ENCODE measurements at places on chromosomes 1 and 21. TPM values are rescaled to one million over a fixed set of nuclear protein-coding genes. Genes with fewer than 3 reads are reported as not detected.

Gene PPCS
- total RNA-seq = 28.0 TPM

Gene GJA5
- total RNA-seq = 1.5 TPM

Gene DMBX1
- not detected for total RNA-seq

Gene SLC16A4
- 109 TPM for total RNA-seq

Gene OPTC
- total RNA-seq = not detected

Gene RHOU
- total RNA-seq = 0.87 TPM

Gene TFF3
- total RNA-seq = 0.68 TPM

Gene BCL2L15
- total RNA-seq = 0.26 TPM

Gene ADAM30
- total RNA-seq = not detected

Gene KRTAP13-1
- not detected for total RNA-seq
